ENCODE measurements at places on chromosomes 6 and 20. TPM values are rescaled to one million over a fixed set of nuclear protein-coding genes. Genes with fewer than 3 reads are reported as not detected.

The MTCH1 gene
- total RNA-seq, result 235 TPM

DNA sequence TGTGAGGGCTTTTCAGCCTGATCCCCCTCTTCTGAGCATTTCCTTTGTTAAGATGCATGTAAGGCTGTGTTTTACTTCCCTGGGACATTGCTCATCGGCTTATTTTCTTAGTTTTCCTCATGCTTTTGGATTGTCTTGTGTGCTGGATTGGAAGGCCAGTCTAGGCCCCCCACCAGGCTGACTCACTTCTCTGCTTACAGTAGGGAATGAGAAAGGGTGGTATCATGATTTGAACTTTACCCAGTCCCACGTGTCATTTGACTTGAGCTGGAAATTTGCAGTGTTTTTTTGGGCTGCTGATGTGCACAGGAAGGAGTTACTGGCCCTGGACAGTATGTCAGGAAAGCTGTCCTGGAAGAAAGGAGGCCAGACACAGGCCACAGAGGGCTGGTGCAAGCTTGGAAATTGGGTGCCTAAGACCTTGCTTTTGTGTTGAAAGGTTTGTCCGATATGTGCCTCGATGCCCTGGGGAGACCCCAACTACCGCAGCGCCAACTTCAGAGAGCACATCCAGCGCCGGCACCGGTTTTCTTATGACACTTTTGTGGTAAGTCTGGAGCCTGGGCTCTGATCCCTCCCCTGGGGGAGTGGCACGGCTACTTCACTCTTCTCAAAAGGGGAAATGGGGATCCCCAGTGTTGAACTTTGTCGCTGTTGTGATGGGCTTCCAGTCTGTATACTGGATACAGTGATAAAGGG lies 12.8 kb downstream of the RNF114 start:
- no peak for DNase-seq

The SCAF8 gene
- total RNA-seq, result 15.2 TPM

DNA sequence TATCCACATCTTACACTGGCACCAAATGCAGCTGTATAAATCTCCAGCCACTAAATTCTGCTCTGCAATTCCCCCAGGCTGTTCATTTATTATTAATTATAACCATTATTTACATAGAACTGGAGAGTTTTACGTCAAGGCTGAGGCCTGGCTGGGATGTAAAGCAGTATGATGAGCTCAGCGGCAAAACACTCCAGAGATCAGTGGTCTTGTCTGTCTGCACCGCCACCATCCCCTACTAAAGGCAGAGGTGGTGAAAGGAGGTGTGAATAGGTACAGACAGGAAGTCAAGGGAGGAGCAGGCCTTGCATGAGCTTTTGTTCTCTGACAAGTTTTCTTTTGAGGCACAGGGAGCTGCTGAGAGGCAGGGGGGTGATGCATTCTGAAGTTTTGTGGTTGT lies 159.9 kb upstream of the PCSK2 start:
- DNase-seq, result no peak

DNA sequence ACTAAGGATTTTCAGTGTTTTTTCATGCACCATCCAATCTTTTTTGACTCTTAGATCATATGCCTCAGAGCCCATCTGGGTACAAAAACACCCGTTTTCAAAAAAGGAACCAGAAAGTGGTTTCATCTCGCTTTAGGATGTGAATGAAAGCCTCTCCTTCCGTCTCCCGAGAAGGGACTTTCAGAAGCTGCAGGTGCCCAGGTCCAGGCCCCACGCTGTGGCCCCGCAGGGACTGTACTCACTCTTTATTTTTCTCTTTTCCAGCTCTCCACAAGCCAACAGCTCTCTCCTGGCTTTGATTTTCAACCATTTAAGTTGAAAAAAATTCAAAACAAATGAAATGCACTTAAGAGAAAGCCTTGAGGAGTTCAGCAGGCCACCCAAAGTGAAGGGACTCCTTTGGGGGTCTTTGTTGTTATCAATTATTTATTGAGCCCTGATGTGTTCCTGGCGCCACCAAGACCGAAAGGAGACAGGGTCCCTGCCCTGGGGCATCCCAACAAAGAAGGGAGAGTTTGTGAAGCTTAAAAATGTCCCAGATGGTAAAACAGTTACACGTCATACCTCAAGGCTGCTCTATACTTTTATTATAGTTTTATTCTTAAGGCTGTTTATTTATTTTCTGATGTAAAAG lies 467.3 kb downstream of the PREX1 start:
- no peak for DNase-seq

GRCh38 chr20:43389211-43389610 lies 68.5 kb upstream of the SRSF6 start:
- DNase-seq, result no peak

The CST2 gene
- not detected for total RNA-seq

GRCh38 chr6:125099211-125100073 lies 54.1 kb upstream of the TPD52L1 start:
- no peak for DNase-seq

The NKAIN2 gene
- under 0.01 TPM for total RNA-seq

The ZBP1 gene
- total RNA-seq, result not detected

The ZNF334 gene
- 2.2 TPM for total RNA-seq

The VSTM2L gene
- 4.5 TPM for total RNA-seq

- DNase-seq, result no peak
Measured at GRCh38 chr6:163369141-163369540, 45.4 kb upstream of the QKI start.

GRCh38 chr20:43963872-43964791 lies 49.5 kb downstream of the TOX2 start:
- no peak for DNase-seq

GRCh38 chr20:45011108-45011526 lies 44.8 kb downstream of the STK4 start:
- no peak for DNase-seq

DNA sequence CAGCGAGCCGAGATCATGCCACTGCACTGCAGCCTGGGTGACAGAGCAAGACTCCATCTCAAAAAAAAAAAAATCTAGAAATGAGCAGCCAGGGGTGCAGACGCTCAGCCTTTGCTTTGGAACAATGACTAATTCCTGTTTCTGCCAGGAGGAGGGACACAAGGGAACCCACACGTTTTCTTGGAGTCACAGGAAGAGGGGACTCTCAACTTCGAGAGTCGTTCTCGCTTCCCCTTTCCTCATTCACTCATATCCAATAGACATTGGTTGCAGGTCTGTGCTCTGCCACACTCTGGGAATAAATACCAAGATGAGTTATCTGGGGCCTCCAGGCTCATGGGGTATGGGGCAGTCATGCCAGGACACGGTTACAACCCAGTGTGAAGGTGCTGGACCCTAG lies 91.5 kb upstream of the RREB1 start:
- no peak for DNase-seq

The HLA-DRB5 gene
- not detected for total RNA-seq

GRCh38 chr6:143973097-143973966 lies 34.7 kb downstream of the PLAGL1 start:
- no peak for DNase-seq

- no peak for DNase-seq
Measured at GRCh38 chr6:33297956-33298772, 578 bp downstream of the RGL2 start.

DNA sequence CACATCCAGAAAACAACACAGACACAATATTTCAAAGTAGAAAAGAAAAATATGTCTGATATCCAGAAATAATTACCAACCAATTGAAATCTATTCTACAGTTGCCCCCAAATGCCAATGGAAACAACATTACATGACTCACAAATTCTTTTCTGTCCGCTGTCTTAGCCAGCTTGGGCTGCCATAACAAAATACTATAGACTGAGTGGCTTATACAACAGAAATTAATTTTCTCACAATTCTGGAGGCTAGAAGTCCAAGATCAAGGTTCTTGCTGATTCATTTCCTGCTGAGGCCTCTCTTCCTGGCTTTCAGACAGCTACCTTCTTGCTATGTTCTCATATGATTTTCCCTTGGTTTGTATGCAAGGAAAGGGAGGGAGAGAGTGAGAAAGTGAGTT lies 698.1 kb downstream of the DHX35 start:
- DNase-seq, result no peak

DNA sequence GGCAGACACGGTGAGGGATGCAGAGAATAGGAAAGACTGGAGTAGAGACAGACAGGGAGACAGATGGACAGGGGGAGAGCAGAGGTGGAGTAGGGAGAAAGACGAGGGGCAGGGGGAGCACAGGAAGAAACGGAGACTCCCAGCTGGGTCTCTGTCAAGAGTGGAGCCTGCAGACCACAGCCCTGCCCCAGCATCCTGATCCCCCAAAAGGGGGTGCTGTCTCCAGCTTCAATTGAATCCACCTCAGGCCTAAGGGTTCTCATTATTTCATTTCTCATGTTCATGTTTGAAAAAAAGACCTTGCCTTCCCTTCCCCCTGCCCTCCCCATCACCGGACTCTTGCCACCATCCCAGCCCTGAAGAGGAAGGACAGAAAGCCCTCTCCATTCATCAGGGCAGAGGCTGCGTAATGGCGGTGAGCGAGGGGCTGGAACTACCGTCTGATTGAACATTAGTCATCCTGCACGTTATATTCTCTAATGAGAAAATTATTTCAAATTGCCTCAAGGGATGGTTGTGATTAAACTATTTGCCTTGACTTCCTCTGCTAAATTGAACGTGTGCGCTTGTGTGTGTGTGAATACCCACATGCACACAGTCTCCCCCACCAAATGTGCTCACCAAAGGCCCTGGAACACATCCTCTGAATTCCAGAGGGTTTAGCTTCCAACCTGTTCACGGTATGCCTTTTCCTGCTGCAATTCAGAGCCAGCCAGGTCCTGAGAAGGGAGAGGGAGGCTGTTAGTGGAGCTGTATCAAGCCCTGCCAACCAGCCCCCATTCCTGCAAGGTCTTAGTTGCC lies 98.3 kb downstream of the CDC5L start:
- no peak for DNase-seq
